Suprapubic skin (tissue), 4 donors: ENCODE measurements at places on chromosomes 3 and 15.

GRCh38 chr3:14230729-14231128 is 52.1 kb downstream of the LSM3 start:
- no peak for DNase-seq

DNA sequence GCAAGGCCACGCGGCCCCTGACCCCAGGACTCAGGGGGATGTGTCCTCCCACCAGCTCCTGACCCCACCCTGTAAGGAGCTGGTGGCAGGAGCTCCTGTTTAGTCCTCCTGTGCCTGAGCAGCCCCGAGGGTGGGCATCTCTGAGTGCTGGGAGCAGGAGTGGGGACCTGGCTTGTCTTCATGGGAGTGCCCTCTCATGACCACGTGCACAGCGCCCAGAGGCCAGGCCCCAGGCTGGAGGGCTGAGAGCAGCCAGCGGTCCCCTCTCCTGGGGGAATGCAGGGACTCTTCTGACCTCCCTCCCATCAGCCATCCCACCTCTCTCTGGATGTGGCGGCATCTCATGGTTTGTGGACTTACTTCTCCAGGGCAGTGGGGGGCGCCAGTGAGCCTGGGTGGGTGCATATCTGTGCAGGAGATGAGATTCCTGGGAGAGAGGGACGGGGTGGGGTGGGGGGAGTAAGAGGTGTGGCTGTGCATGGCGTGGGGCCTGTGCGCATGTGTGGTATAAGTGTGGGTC is 205.6 kb downstream of the TBC1D2B start:
- DNase-seq, result no peak

- DNase-seq, result no peak
Measured at GRCh38 chr3:20186600-20187004, 596 bp upstream of the SGO1 start.

GRCh38 chr3:12288182-12289129 is at the start of gene PPARG:
Gene PPARG (plus strand): TSS chr3:12289070. CDS start chr3:12379712, 90,642 bp downstream.
- peak; percentile 67 for DNase-seq

DNA sequence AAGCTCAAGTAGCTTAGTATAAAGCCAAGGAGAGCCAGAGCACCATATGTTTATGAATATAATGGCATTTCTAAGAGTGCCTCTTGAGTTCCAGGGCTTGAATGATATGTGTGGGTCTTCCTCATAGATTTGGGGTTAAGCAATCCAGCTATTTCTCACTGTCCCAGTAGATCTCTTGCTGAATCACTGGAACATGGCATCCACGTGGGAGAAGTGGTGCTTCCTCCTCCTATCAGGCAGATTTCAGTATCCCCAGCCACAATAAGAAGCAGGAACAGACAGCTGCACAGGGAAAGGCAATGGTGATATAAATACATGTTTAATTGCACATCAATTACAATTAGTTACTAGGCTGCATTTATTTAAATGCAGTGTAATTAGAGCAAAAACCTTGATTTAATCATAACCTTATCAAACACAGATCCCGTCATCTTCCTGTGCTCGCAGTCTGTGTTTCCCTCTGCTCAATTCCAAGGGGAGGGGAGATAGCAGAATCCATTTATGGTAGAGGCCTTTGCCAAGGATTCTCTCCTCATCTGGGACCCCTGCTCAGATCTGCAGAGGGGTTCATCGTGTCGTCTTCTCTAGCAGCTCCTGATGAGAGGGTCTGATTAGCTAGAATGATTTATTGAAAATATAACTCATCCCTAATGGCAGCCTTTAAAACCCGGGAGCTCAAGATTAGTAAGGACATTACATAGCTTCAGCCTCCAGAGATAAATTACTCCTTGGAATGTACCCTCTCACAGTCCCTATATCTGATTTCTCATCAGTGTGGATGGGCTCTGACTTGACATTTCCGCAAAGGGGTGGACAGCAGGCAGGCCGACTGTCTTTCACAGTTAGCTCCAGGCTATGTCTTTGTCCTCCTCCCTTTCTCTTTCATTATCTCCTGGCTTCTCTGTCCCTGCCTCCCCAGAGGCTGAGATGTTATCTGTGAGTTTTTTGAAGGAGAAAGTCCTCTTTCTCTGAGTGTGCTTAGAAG is 775.9 kb downstream of the AGBL1 start:
- no peak for DNase-seq

DNA sequence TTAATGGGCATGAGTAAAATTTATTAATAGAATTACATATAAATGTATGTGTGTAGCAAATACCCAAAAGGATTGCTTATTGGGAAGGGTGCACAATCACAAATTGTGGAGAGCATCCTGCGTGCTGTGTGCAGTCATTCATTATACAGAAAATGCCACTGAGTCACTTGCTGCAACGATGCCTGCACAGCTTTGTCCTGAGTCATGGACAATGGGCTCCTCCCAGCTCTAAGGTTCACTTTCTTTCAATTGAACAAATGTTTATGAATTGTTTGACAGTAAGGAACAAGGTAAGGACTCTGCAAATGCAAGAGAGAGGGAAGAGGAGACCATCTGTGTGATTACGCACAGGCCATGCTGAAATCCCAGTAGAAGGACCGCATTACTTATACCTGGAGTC is 18.7 kb downstream of the CFAP161 start:
- no peak for DNase-seq

GRCh38 chr3:87270908-87271700 is 5.3 kb downstream of the POU1F1 start:
- no peak for DNase-seq

DNA sequence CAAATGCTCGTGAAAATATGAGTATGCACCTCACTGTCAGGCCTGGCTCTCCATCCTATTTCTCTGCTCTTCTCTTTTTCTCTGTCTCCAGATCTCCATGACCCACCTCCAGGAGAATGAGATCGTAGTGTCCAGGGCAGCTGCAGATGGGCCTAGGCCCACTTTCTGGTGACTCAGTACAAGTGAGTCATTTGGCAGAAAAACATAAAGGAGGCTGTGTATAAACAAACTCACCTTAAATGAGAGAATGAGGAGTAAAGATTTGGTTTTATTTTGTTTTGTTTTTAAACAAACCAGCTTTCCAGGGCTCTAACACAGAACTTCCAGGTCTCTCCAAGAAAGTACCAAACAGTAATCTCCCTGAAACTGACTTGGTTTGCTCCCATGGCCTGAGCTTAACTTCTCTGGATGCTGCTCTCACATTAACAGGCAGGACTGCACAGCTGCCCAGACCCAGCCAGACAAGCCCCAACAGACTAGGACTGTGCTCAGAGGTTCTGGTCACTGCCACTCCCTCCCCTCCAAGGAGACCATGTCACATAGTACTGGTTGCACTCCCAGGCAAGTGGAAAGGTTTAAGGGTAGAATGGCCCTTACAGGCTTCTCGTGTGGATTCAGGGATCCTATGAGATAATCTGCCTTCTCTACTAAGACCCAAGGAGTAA is 1.5 kb upstream of the HEG1 start:
- DNase-seq, result no peak

- DNase-seq, result no peak
Measured at GRCh38 chr15:74839526-74840395, 3.2 kb downstream of the ULK3 start.

GRCh38 chr3:13265507-13265906 is 154.6 kb downstream of the NUP210 start:
- no peak for DNase-seq

- DNase-seq, result peak; percentile 74
Measured at GRCh38 chr3:184005941-184006507, 11.7 kb downstream of the ABCC5 start.

DNA sequence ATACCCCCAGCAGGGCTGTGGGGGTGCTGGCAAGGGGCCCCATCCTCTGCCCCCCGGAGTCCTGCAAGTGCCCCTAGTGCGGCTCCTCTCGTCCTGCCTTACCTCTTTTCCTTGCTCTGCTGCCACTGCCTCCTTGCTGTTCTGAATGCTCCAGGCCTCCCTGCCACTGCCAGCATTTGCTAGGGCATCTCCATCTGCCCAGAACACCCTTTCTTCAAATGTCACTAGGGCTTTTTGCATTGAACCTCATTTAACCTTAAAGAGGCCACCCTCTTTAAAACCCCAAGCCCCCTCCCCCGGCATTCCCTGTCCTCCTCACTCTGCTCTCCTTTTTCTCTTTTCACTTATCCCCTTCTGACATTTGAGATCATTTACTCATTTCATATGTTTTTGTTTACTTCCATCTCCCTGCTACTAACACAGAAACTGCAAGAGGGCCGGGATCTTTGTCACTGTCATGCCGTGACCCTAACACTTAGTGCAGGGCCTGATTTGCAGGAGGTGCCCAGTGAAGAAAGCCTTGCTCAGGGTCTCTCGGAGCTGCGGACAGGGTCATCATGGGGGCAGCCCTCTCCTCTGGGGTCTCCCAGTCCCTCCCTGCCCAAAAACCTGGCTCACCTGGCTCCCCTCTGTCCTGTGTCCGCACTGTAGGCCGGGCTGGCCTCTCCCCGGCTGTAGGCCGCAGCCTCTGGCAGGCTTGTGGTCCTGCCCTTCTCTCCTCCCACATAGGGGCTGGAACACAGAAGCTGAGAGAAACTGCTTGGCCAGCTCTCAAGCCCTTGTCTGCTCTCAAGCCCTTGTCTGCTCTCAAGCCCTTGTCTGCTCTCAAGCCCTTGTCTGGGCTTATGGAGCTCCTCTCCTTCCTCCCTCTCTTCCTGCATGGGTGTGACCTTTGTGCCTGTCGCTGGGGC is at the start of gene ACOX2:
ACOX2 (minus strand) TSS at position 690 of the 911 bp plus-strand sequence. CDS start 2,084 bp downstream, outside the sequence.
- DNase-seq, result no peak

GRCh38 chr3:34102288-34102687 is 303.9 kb downstream of the PDCD6IP start:
- no peak for DNase-seq

- no peak for DNase-seq
Measured at GRCh38 chr15:42742149-42742548, 5.2 kb upstream of the CDAN1 start.

DNA sequence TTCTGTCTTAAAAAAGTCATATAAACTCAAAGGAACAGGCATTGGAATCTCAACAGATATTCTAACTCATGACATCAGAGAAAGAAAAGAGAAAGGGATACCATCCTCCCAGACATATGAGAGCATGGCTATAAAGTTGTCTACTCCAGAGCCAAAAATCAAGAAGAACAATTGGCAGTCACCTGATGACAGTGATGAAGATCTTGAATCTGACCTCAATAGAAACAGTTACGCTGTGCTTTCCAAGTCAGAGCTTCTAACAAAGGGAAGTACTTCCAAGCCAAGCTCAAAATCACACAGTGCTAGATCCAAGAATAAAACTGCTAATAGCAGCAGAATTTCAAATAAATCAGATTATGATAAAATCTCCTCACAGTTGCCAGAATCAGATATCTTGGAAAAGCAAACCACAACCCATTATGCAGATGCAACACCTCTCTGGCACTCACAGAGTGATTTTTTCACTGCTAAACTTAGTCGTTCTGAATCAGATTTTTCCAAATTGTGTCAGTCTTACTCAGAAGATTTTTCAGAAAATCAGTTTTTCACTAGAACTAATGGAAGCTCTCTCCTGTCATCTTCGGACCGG is 35.9 kb downstream of the UNC13C start:
- no peak for DNase-seq

DNA sequence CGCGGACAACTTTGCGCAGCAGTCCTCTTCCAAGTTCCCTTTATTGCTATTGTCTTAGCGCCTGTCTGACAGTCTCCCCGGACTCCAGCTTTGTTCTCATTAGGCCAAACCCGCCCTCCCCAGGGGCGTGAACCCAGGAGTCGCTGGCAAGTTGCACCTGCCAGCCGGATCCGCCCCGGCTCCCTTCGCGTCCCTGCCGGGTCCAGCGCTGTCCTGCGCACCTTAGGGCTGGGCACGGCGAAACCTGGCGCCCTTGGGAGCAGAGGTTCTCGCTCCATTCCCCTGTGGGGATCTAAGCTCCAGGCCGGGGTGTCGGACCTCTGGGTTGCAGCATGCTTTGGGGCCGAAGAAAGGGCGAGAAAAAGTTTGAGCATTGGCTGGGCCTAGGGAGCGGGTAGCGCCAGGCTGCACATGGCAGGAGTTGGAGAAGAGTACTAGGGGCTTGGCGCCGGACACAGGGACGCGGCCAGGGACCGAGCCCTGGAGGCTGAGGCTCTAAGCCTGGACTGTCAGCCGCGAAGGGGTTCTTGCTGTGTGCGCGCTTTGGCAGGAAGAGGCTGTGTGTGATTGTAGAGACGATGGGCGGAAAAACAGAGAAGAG is 335.1 kb upstream of the THRB start:
- DNase-seq, result no peak

GRCh38 chr3:40915346-40915865 is 283.9 kb upstream of the CTNNB1 start:
- DNase-seq, result no peak

DNA sequence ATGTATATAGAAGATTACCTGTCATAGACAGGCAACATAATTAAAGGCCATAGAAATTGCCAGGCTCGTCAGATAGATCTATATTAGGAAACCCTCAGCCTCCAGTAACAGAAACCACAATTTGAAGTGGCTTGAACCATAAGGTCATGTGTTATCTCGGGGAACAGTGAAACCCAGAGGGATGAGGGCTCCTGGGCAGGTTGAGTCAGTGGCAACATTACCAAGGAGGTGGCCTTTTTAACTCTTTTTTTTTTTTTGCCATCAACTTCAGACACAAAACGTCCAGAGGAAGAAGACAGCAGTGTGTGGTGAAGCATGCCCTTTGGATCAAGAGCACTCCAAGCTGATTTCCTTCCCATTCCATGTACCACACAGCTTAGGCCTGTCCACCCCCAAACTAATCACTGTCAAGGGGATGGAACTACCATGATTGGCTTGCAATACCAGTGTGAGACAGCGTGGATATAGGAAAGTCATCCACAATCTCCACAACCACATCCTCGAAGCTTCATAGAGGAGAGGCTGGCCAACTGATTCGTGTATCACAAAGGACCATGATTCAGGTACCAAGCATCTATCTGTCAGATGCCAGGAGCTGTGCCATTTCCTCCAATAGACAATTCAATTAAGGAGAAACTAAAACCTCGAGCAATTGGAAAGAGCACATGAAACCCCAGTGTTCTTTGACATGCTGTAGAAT is 999 bp upstream of the KIF7 start:
- no peak for DNase-seq

GRCh38 chr3:98602078-98602678 is 8.8 kb upstream of the CPOX start:
- DNase-seq, result no peak

- no peak for DNase-seq
Measured at GRCh38 chr3:74623261-74623836, 8.9 kb upstream of the CNTN3 start.

DNA sequence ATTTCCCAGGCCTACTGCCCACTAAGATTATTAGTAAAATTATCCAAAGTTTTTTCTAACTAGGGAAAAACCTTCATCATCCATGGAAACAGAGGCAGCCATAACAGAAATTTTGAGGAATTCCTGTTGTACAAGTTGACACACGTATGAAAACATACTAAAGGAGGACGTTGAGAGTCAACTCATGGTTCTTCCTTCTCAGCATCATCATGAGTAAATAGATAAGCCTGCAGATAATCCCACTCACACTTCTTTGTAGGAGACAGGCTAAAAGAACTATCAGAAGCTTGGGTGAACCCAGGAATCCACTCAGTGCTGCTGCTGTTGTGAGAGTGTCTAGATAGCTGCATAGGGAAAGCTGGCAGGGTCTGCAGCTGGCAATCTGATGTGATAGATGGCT is 694.8 kb upstream of the NR2F2 start:
- DNase-seq, result no peak

DNA sequence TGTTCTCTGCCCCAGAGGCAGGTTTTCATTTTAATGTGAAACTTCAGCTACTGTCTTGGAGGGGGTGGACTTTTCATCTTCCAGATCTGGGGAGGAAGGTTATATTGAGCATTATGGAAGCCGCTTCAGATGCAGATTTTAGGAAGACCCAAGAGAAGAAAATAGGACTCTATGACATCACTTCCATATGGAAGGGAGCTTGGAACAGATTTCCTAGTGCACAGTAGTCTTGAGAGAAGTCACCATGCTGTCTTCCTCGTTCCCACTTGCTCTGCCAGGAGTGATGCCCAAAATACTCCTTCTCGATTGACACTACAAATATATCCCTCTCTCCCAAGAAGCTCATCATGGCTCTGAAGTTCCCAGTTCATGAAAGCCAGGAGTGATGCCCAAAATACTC is 197.2 kb downstream of the ATP10A start:
- no peak for DNase-seq
